ENCODE measurements at places on chromosomes 5 and 9. TPM values are rescaled to one million over a fixed set of nuclear protein-coding genes. Genes with fewer than 3 reads are reported as not detected.

Gene ALDH1A1
- total RNA-seq: 0.54 TPM

DNA sequence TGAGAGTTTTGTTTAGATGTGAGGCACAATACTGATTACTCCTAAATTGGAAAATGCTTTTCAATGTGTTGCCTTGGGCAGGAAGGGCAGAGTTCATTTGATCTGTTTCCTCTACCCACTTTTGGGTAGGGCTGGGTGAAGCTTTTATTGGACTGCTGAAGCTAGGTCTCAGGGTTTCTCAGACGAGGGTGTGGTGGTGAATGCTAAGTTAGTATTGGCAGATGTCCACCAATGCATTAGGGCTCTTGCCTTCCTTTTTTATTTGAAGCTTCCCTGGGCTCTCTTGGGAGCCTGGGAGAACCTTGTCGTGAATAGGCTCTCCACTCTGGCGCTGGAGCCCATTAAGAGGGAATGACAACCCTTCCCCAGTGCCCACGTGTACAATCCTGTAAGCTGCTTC lies 23.1 kb downstream of the SPTAN1 start:
- DNase-seq: no peak

GRCh38 chr9:98870782-98871557 lies 63.5 kb downstream of the GALNT12 start:
- no peak for DNase-seq

GRCh38 chr5:64161420-64161819 lies 4.2 kb upstream of the RNF180 start:
- no peak for DNase-seq

DNA sequence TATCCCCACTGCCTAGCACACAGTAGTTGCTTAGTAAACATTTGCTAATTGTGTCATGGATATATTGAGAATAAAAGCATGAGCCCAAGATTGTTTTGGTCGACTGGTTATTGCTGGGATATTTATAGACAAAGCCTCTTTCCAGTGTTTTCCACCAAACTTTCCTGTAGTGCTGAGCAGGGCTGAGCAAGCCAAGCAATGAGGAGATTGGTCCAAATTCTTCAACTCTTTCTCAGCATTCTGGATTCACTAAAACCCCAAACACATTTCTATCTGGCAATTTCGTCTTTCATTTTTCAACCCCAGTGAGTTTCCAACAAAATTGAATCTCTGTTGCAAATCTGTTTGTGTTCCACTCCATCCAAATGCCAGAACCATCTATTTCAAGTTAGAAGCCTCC lies 31.9 kb upstream of the TARS1 start:
- no peak for DNase-seq

Gene RPL35
- 758 TPM for total RNA-seq

GRCh38 chr5:171597946-171598640 lies 178.6 kb downstream of the FGF18 start:
- no peak for DNase-seq

DNA sequence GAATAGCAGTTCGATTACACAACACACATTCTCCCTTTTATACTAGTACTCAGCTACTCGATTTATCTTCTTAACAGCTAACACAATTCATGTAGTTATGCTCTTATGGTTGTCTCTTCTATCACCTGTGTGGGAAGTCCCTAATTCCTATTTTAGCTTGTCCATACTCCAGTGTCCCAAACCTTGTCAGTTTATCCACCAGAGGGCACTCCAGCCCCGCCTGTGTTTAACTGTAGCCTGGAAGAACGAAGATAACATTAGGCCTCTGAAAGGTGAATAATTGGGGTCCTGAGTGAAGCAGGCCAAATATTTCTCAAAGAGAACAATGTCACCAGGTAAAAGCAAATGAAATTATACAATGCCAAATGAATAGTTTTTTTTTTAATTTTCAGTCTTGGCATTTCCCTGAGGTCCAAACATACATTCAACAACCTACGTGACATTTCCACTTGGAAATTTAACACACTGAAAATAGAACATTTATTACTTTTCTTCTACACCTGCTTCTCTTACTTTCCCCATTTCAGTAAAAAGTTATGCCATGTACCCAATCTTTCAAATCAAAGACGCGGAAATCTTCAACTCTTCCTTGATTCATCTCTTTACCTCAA lies 560.7 kb downstream of the HTR1A start:
- DNase-seq: peak; percentile 22

- DNase-seq: no peak
These were observed 59.6 kb downstream of the NEURL1B start for GRCh38 chr5:172700365-172701290.

GRCh38 chr5:140236891-140237598 lies 62.1 kb downstream of the CYSTM1 start:
- no peak for DNase-seq

Gene SPINK9
- not detected for total RNA-seq

Gene BTF3
- total RNA-seq: 647 TPM

Gene GFRA3
- total RNA-seq: 1.5 TPM

DNA sequence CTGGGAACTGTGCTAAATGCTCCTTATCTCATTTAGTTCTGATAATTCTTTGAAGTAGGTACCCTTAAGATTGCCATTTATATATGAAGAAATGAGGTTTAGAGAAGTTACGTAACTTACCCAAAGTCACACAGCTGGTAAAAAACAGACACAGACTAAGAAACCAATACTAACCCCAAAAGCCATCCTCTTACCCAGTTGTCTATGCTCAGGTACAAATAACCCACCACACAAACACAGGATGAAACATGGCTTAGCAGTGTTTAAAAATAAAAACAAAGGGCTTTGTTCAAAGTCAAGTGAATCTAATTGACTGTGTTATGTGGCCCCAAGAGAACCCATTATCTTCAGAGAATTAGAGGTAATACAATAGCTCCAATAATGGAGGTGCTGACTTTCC lies 37.0 kb upstream of the IL7R start:
- no peak for DNase-seq

DNA sequence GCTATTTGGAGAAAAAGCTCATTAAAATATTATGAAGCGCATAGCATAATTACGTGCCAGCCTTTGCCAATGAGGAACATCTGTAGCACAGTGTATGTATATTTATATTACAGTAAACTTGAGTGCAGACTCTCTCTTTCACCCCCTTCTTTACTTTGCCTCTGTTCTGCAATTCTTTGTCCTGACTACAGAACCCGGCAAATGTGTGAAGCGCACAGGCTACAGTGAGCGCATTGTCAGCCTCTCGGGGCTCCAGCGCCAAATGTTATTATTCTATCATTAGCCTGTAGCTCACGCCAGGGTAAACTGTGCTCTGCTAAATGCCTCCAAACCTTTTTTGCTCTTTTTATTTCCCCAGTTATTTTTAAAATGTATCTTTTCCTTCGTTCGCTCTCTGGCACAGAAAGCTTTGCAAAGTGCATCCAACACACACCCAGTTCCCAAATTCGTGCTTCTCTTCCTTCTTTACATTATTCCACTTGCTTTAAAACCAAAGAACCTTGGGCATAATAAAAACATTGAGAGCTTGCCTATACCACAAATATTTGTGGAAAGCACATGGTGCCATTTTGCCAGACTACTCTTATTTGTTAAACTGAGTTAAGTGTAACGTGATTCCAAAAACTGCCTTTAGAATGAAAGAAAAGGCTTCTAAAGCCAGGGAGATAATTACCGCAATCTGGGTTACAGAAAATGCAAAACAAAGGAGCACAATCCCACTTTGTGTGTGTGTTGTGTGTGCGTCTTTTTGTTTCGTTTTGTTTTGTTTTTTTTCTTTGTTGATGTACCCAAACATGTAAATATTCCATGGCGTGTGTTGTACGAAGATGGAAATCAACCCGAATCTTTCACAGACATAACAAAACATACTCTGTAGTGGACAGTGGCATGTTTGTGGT lies 164.1 kb upstream of the MPDZ start:
- DNase-seq: no peak

DNA sequence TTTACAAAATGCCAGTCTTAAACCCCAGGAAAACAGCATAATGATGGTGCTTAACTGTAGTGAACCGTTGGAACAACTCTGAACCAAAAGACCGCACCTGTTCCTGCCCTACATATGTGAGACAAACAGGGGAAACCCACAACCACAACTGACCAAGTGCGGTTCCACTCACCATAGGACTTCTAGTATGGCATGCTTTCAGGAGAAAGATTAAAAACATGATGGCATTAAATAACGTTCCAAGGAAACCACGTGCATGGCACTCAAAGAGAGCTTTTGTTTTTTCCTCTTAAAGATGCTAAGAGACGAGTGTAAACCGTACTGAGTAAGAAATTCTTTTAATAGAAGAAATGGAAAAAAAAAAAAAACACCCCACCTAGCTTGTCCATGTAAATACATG lies 119.8 kb downstream of the SSBP2 start:
- no peak for DNase-seq

Gene RARS1
- total RNA-seq: 128 TPM

- no peak for DNase-seq
These were observed 552 bp downstream of the TMEM141 start for GRCh38 chr9:136791516-136792276.

GRCh38 chr9:37938121-37938891 lies 34.4 kb upstream of the SLC25A51 start:
- no peak for DNase-seq

- DNase-seq: no peak
These were observed 62.4 kb downstream of the MAT2B start for GRCh38 chr5:163567811-163568210.

Gene TRAPPC13
- 17.3 TPM for total RNA-seq

DNA sequence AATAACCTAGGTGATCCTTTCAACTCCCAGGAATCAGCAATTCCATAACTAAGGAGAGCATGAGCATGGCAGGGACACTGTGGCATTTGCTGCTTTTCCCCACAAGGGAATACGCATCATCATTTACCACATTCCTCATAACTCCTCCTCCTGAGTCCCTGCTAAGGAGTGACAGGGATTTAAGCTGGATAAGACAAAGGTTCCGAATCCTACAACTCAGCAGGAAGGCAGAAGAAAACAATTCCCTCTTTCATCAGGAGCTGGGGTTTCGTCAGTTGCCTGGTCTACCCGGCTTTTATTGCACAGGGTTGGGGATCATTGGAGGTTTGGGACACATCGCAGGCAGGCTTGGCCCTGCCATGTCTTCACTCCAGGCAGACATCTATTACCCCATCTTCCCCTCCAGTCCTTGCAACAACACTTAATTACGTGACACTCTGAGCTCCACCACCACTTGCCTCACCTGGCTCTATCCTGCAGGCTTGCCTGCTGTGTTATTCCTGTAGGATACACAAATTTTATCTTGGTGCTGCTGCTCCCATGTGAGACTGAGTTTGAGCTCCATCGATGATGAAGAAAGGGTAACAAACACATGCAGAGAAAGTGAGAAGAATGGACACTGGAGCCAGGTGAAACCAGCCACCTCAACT lies 563.0 kb upstream of the KLF4 start:
- no peak for DNase-seq

DNA sequence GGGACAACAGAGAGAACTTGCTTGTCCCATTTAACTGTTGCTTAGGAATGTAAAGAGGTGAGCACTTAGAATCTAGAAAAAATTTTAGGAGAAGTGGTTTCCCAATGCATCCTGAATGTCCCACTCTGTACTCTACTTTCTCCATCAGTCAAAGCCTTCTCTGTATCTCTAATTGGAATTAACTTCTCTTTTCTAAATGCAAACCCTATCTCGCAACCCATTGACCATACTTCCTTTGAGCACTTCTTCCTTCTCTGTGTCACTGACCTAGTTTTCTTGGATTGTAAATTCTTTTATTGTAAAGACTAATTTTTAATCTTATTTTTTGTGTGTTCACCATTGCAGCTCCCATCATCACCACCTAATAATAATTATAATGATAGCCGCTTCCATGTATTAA lies 33.3 kb downstream of the ADRB2 start:
- DNase-seq: no peak

Gene NMRK1
- 16.0 TPM for total RNA-seq

GRCh38 chr9:109409773-109410397 lies 88.2 kb downstream of the PTPN3 start:
- no peak for DNase-seq

DNA sequence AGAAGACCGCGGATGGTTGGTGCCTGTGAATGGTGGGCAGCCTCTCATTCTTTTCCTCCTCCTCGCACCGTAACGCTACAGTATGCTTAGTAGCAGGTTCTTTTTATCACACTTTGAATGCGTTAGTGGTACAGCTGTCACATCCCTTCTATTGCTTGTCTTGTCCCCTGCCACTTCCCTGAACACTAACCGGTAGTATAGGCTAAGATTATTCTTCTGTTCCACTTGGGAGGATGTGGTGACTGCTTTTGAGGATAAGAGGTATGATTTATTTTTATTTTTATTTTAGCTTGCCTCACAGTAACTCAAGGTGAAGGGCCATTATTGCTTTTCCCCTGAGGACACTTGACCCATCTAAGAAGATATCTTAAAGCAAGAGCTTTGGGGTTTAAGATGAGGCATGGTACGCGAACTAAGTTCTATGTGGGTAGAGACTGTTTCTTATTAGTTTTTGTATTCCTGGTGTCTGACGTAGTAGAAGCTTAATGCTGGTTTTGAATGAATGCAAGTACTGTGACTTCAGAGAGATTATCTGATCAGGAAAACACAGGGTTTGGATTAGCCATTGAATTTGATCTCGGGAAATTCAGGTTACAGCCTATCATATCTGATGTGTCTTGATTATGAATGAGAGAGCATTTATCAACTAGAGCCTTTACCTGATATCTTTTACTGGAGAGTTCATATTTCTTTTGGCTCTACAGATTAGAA lies 951 bp downstream of the UNC13B start:
- DNase-seq: no peak
